ENCODE measurements at places on chromosomes 5 and 9.

GRCh38 chr9:117703537-117703936 is 666 bp upstream of the TLR4 start:
- DNase-seq, result no peak

- no peak for DNase-seq
Measured at GRCh38 chr5:96648023-96648422, 14.2 kb upstream of the CAST start.

DNA sequence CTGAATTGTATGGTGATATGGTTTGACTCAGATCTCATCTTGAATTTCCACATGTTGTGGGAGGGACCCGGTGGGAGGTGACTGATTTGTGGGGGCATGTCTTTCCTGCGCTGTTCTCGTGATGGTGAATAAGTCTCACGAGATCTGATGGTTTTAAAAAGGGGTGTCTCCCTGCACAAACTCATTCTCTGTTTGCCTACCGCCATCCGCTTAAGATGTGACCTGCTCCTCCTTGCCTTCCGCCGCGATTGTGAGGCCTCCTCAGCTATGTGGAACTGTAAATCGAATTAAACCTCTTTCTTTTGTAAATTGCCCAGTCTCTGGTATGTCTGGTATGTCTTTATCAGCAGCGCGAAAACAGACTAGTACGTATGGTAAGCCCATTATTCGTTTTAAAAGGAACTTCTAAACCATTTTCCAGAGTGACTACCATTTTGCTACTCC is 48.7 kb downstream of the SLC36A1 start:
- DNase-seq, result no peak

- DNase-seq, result no peak
Measured at GRCh38 chr5:149421372-149421685, 42.2 kb upstream of the IL17B start.

DNA sequence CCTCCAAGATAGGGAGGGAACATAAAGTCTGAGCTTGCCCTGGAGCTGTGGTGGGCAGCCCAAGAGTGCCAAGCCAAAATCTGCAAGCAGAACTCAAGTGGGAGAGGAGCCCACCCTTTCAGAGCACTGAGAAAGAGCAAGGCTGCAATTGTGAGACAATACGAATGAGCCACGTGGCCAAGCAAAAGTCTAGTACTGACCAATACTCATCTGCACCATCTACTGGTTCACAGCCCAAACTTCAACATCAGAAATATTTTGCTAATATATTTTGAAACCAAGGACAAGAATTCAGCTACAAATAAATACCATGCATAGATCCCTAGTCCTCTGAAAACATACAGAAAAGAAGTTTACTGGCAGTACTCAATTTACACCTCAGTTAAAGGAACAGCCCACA is 696.2 kb upstream of the COX7C start:
- DNase-seq, result no peak

- no peak for DNase-seq
Measured at GRCh38 chr9:110528645-110529044, 50.9 kb downstream of the SVEP1 start.

GRCh38 chr5:34511915-34512314 is 144.2 kb upstream of the RAI14 start:
- no peak for DNase-seq

DNA sequence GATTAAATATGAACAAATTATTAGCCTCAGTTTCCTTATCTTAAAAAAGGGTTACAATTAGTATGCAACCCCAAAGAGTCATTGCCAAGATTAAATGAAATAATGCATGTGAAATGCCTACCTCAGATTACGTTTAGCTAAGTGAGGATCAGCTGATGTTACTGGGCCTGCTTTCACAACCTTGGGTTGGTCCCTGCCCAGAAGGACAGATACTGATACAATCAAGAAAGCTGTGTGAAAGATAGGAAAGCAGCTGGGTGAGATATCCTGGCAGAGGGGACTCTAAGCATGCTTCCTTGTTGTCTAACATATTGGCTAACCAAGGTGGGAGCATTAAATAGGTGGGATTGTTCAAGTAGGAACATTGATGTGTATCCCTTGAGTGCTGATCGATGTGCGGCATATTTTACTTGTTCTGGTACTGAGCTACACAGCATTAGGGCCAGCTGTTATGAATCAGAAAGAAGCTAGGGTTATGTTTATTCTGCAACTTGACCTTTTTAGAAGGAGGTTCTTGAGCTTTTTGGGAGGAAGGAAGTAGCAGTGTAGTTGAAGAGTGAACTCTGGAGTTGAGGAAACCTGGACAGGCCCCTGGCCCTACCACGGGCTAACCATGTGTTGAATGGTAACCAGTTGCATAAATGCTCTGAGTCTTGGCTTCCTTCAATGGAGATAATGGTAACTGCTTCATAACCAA is 28.9 kb downstream of the SNX24 start:
- DNase-seq, result no peak

DNA sequence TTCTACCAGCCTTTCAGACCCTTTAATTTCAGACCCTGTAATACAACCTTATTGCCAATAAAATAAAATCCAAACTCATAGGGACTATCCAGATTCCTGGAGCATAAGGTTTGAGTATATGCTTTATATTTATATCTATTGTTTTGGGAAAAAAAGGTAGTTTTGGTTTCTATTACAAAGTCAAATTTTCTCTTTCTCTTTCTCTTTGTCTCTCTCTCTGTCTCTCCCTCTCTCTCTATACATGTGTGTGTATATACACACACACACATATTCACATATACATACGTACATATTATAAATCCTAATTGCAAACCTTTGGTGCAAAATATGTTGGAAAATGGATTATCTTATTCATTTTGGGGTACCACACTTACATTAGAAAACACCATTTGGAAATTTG is 39.0 kb downstream of the TMEM232 start:
- no peak for DNase-seq

DNA sequence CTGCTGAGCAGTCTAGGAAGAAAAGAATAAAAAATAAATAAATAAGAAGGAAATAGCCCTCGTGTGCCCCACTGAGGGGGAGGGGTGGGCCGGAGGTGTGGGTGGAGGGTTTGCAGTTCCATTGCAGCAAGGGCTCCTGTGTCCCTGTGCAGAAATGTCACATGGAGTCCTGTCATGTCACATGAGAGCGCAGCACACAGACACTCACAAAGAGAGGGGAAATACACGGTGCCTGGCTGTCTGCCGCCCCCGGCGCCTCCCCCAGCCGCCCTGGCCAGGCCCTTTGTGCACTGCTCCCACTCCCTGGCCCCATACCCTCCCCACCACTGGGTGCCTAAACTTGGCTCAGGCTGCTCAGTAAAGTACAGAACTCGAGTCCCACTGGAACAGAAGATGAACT is 55.6 kb upstream of the SPTLC1 start:
- no peak for DNase-seq

- DNase-seq, result peak; percentile 59
Measured at GRCh38 chr5:147512659-147513379, 3.0 kb upstream of the DPYSL3 start.

DNA sequence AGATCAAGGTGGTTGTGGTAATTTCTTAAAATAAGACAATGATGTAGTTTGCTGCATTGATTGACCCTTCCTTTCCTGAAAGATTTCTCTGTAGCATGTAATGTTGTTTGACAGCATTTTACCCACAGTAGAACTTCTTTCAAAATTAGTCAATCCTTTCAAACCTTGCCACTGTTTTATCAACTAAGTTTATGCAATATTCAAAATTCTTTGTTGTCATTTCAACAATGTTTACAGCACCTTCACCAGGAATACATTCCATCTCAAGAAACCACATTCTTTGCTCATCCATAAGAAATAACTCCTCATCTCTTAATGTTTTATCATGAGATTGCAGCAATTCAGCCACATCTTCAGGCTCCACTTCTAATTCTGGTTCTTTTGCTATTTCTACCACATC is 43.8 kb downstream of the NR2F1 start:
- no peak for DNase-seq

DNA sequence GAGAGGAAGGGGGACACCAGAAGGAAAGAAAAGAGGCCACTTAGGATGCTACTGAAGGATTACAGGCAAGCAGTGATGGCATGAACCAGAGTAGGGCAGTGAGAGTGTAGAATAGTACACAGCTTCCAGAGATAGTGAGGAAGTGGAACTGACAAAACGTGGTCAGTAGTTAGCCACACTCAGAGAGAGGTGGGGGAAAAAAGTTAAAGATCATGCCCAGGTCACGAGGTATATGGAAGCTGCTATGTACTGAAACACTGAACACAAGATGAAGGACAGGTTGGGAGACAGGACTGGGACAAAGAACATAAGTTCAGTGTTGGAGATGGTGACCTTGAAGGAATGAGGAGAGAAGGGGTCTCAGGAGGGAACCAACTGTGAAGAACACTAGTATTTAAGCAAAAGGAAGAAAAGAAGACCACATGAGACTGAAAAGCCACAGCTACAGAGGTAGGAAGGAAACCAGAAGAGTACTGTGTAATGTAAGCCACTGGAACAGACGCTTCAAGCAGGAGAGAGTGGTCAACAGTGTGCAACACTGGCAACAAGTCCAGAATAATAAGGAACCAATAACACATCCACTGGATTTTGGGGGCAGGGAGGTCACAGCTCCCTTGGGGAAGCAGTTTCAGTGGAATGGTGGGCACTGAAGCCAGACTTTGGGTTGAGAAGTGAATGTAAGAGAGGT is 45.5 kb downstream of the ELL2 start:
- no peak for DNase-seq

DNA sequence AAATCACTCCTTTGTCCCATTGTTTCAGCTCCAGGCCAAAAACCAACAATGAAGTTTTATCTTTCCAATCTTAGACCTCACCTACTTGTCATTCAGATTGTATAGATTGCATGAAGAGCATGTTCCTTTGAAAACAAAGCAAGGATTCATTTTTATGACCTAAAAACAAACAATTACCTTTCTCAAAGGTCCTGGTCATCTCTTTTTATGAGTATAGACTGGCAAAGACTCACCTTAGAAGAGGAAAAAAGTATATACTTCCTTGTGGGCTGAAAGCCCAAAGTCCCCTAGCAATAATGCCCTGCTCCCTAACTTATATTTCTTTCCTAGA is 28.4 kb upstream of the TLE1 start:
- no peak for DNase-seq

GRCh38 chr9:69757996-69758675 is 1.7 kb downstream of the PTAR1 start:
- DNase-seq, result no peak
